ENCODE measurements at places on chromosomes 5 and 9. TPM values are rescaled to one million over a fixed set of nuclear protein-coding genes. Genes with fewer than 3 reads are reported as not detected.

GRCh38 chr5:74063821-74064220 is 437.8 kb downstream of the ARHGEF28 start:
- H3K27me3 ChIP-seq, result no peaks in the 10 kb centered on the region
- no peaks in the 10 kb centered on the region for H3K4me1 ChIP-seq
- no peak overlapping the region for H3K4me3 ChIP-seq
- DNase-seq, result no peak

The STARD4 gene
- total RNA-seq, result 157 TPM

DNA sequence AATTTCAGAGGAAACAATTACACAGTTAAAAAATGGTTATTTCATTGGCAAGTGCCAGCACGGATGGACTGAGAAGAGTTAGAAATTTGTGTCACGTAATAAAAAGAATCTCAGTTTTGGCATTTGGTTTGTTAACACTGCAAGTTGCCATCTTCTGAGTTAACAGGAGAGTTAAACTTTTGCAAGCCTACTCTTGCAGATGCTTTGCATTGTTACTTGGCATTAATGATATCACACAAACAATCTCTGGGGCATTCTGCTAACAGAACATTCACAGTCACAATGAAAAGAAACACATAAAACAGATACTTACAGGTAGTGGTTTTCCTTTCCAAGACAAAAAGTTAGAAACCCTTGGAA is 647 bp downstream of the FREM1 start:
- DNase-seq, result no peak
- peaks cover 34% of the 10 kb centered on the region for H3K27me3 ChIP-seq
- no peaks in the 10 kb centered on the region for H3K36me3 ChIP-seq
- H3K27ac ChIP-seq, result no peak overlapping the region
- peak overlapping the region; percentile 31 for H3K4me3 ChIP-seq
- H3K4me1 ChIP-seq, result peaks cover 40% of the 10 kb centered on the region

DNA sequence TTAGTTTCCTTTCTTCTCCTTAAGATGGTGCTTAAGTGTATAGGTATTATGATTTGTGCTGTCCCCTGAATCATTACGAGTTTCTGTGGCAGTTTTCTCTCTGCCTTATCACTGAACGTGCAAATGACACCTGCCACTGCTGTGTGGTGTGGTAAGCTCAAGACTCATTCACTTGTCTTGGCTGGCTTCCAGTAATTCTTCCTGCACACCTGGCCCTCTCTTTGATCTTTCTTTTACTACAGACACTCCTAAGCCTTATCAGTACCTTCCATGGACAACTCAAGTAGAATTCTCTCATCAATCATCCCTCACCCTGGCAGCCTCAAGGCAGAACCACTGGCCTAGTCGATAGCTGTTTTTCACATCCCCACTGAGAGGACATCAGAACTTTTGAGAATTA is 82.6 kb upstream of the ADAMTS19 start:
- no peak for DNase-seq
- H3K27me3 ChIP-seq, result no peaks in the 10 kb centered on the region
- no peak overlapping the region for H3K27ac ChIP-seq
- no peaks in the 10 kb centered on the region for H3K36me3 ChIP-seq
- no peak overlapping the region for H3K4me3 ChIP-seq

The FST gene
- 58.7 TPM for total RNA-seq
